Pulmonary artery endothelial cell (primary cell): ENCODE measurements at places on chromosomes 12 and 14. TPM values are rescaled to one million over a fixed set of nuclear protein-coding genes. Genes with fewer than 3 reads are reported as not detected.
A peak's percentile ranks its signal among the peaks of the same experiment; 100 is the strongest.

- no peak for DNase-seq
Measured at GRCh38 chr14:103542605-103543088, 13.7 kb downstream of the TRMT61A start.

DNA sequence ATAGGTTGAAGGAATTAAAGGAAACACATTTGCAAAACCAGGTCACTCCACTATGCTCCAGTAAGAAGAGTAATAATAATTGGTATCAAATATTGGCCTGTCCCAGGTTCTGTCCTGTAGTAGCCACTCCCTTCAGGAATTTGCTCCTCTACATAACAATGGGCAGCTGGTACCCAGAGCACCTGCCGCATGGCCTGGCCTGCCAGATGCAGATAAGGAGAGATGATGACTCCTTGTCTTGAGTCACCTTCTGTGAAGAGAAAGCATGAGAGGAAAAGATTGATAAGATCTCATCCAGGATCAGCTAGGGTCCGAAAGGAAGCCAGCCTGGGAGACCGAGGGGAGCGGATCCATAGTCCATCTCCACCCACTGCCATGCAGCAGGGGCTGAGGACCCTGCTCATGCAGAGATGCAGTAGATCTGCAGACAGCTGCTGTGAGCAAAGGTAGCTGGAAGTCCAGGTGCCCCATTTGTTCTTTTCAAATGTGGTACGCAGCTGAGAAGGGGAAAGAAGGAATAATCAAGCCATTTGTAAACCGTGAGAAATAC is 24.3 kb downstream of the VCPKMT start:
- DNase-seq = no peak

GRCh38 chr14:50822501-50823042 is 8.4 kb downstream of the NIN start:
- DNase-seq = no peak

DNA sequence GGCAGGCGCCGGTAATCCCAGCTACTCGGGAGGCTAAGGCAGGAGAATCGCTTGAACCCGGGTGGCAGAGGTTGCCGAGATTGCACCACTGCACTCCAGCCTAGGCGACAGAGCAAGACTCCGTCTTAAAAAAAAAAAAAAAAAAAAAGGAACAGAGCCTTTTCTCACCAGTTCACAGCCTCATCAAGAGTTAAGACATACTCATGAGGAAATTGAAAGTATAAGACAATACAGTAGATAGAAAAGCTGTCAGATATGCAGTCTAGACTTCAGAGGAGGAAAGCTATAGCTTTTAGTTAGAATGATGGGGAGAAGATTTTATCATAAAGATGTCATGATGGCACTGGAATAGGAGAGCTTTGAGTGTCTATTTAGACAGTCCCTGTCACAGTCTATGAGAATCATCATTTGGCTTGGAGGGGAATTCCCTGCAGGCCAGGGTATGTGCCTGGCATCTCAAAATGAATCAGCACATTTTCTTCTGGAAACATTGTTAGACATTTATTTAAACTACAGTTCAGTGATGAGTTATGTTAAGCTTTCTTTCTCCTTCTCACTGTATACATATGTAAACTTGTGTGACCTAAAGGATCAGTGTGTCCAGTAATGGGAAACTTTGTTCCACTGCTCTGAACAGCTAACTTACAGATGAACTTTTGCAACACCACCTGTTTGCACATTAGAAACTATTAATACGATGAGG is 2.9 kb upstream of the RAB35 start:
- no peak for DNase-seq

- DNase-seq = no peak
Measured at GRCh38 chr12:98752726-98753125, 107.6 kb downstream of the APAF1 start.

DNA sequence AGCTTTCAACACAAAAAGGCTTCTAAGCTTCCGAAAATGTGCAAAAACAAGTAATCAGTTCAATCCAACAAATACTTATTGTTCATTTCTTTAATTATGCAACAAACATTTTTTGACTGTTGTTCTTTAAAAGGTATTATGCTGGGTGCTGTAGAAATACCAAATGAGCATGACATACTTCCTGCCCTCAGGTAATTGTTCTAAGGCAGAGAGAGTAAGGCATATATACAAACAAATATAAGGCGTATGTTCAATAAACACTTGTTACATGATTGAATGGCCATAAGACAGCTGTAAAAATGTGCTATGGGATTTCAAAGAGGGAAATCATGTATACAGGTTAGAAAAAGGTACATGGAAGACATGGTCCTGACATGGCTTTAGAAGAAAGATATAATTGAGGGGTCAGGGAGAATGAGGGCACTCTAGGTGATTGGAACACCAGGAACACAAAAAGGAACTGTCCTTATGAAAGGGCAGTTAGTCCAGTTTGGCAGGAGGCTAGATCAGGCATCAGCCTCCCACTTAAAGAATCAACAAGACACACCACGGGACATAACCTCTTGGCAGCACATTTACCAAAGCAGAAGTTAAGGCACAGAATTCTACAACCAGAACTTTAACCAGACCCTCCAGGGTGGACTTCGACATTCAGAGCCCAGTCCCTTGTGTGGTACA is 135.8 kb upstream of the SCAF11 start:
- no peak for DNase-seq

DNA sequence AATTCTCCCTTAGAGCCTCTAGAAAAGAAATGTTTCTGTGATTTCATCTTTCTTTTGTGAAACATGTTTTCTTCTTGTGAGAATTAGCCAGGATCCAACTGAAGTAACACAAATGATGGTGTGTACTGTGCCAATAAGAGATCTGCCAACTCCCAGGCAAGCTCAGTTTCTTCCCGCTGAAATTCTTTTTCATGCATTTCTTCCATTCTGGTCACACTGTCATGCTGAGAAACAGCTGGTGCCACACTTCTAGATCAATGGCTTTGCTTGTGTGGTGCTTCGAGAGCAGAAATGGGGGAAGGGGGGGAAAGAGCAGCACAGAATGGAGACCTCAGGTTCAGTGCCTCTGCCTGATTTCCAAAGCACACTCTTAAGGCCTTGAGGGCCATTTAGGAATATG is 41.4 kb upstream of the FGF6 start:
- no peak for DNase-seq

- no peak for DNase-seq
Measured at GRCh38 chr12:68806488-68807237, 1.3 kb upstream of the MDM2 start.

GRCh38 chr12:107159384-107159900 is 66.1 kb upstream of the CRY1 start:
- DNase-seq = no peak

GRCh38 chr14:87139299-87139698 is 853.7 kb downstream of the GALC start:
- no peak for DNase-seq

DNA sequence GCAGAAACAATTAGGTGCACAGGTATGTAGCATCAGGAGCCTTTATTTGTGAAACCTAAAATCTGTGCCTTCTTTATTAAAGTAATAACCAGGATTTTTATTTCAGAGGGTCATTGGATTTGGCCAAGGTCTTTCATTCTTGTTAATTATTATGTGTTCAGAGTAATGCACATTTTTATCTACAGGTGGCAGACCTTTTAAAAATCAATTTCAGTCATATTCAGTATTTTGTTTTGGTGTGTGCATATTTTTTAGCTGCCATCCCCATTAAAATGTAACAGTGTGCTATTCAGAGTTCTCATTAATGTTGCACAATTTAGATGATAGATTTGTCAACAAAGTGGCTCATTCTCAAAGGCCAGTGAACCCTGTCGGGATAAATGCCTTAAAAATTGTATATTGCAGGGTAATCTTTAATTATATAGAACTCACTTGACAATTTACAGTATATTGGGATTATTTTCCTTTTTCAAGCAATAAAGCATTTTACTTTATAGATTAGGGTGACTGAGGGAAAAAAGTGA is 319.3 kb upstream of the SOX5 start:
- DNase-seq = no peak

DNA sequence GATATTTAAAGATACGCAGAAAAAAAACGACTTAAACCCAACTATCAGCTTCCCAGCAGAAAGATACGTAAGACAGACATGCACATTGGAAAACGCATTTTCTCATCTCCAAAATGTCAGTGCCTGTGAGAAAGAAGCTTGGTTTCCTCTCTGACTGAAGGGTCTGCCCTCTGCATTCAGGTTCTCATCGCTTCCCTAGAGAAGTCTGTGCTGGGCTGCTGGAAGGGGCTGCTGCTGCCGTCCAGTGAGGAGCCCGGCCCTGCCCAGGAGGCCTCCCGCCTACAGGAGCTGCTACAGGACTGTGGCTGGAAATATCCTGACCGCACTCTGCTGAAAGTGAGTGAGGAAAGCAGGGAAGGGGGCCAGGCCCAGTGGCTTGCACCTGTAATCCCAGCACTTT is 4.7 kb upstream of the PFDN5 start:
- no peak for DNase-seq

GRCh38 chr12:120199595-120200306 is 1.2 kb downstream of the RPLP0 start:
- peak; percentile 35 for DNase-seq

GRCh38 chr12:82832096-82832495 is 145.4 kb downstream of the TMTC2 start:
- no peak for DNase-seq

GRCh38 chr12:114420944-114421335 is 15.0 kb upstream of the TBX5 start:
- DNase-seq = no peak

DNA sequence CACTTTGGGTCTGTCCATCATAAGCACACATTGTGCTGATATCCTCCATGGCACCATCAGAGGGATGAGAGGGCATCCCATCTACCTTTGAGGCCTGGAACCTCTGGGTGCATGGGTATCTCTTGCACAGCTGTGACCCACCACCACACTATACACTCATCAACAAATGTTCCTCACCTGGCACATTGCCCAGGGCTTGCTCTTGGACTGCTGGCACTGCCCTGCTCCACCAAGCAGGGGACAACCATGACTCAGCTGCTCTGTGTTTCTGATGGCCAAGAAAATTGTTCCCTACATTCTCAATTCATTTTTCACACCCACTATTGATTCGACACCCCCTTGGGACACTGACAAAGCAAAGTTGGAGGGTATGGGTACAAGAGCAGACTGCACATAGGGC is 155.5 kb downstream of the PTPRO start:
- no peak for DNase-seq

FAM186B gene
- total RNA-seq = 0.11 and 0.13 TPM in 2 replicates

RHEBL1 gene
- 2.2 and 3.0 TPM in 2 replicates for total RNA-seq

GPRC5A gene
- total RNA-seq = 10.4 and 15.1 TPM in 2 replicates

TAPBPL gene
- total RNA-seq = 5.4 and 6.5 TPM in 2 replicates

RASAL1 gene
- not detected in 2 replicates for total RNA-seq

IFNG-AS1 gene
- not detected in 2 replicates for total RNA-seq

SERPINA9 gene
- total RNA-seq = not detected in 2 replicates

POC1B gene
- 19.2 and 21.8 TPM in 2 replicates for total RNA-seq

HSPA2 gene
- 3.9 and 5.5 TPM in 2 replicates for total RNA-seq

KRT74 gene
- total RNA-seq = not detected in 2 replicates

TPPP2 gene
- not detected in 2 replicates for total RNA-seq
